ENCODE measurements at places on chromosomes 1 and 21.

DNA sequence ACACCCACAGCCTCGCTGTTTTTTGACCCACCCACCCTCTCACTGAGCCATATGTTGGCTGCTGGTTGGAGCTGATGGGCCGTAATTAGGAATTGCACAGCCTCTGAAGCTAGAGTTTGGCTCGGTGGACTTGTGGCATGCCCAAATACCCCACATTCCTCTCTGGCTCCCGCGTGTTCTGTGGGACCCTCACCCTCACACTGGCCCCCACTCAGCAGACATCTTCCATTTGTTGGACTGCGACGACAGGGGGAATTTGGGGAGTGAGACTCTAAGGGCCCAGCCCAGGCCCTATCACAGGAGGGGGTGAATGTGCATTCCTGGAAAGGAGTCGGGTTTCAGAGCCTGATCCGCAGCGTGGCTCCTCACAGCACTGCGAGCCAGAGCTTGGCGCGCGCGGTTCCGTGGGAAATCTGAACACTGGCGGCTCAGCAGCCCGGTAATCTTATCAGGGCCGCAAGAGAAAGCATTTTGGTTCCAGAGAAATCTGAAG, 5.2 kb downstream of the RCSD1 start:
- DNase-seq, result no peak

DNA sequence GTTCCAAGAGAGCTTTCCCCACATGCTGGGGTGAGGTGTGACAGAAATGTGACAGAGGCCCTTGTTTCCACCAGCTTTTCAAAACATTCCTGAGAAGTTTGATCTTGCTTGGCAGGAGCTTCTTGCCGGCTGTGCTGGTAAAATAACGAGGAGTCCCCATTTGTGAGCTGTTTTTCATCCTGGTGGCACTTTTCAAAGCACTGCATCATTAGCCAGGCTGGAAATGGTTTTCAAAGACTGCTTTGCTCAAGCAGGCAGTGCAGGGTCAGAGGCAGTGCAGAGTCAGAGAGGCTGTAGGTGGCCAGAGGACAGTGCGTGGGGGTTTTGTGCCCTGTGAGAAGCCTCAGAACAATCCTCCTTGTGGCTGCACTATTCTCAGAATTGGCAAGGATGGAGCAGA, 75.8 kb upstream of the KCNA3 start:
- DNase-seq, result no peak

- no peak for DNase-seq
Measured at GRCh38 chr1:221602830-221603229, 139.1 kb downstream of the DUSP10 start.

GRCh38 chr1:32464716-32465577, at the start of gene ZBTB8B:
Gene ZBTB8B (plus strand): TSS chr1:32465072. CDS start chr1:32470625, 5,553 bp downstream.
- DNase-seq, result peak; percentile 7

- DNase-seq, result no peak
Measured at GRCh38 chr1:145958734-145959133, 917 bp upstream of the LIX1L start.

- peak; percentile 68 for DNase-seq
Measured at GRCh38 chr1:156625436-156626078, 6.3 kb downstream of the HAPLN2 start.

DNA sequence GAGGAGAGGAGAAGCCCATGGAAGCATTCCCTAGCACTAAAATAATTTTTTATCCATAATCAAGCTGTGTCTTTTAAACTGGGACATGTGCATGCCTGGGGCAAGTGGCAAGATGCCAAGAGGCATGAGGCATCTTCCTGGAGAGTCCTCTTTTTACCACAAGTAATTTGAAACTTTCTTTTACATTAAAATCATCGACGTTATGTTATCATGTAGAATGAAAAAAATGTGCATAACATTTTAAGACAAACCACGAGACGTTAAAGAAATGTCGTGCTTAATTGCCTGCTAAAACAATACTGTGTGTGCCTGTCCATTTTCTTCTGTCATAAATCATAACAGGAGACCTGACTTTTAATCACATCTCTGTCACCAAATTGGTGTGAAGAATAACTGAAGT, 1.5 kb downstream of the STYXL2 start:
- no peak for DNase-seq

DNA sequence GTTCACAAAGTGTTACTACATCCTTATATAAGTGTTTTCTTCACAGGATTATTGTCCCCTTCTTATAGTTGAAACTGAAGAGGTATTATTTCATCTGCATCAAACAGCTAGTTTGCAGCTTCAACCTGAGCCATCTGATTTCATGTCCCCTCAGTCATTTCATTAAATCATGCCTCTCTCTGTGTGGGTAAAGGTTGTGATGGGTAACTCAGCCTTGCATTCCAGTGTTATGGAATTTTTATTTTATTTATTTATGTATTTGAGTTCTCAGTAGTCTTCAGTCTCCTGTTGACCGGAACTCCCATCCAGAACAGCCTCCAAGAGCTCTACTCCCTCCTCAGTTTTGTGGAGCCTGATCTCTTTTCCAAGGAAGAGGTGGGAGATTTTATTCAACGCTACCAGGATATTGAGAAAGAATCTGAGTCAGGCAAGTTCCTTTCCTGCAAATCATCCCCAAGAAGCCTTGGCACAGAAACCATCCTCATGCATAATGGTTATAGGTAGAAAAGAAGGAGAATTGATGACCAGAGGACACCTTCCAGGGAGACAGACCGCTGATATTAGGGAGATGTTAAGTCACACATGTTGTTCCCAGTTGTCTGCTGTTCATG, 21.8 kb downstream of the CHD1L start:
- no peak for DNase-seq

GRCh38 chr1:32182060-32182459, 2.6 kb downstream of the TXLNA start:
- no peak for DNase-seq

DNA sequence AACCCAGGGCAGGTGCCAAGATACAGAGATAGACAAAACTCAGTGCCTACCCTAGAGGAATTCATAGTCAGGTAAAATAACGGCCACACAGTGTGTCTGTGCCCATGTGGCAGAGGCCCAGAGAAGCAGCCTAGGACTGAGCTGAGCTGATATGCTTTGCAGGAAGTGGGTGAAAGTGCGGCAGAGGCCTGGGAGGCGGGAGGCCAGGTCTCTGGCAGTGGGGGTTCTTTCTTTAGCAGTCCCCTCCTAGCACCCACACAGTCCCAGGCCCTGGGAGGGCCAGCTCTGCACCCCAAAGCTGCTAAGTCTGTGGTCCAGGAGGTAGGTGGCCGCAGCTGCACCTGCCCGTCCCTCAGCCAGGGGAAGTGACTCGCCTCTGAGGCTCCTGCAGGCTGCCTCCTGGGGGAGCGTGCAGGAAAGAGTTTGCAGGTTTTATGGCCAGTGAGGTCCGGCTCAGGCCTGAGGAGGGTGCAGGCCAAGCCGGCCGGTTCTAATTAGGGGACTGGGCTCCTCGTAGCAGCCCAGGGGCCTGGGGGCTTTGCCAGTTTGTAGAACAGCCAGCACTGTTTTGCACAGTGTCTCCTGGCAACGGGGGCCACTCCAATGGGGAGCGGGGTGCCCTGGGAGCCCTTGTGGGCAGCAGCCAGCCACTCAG, 107.9 kb downstream of the SPSB1 start:
- peak; percentile 9 for DNase-seq

- DNase-seq, result no peak
Measured at GRCh38 chr21:23960769-23961168, 1646.5 kb downstream of the MRPL39 start.

GRCh38 chr1:90190523-90190922, 195.6 kb downstream of the ZNF326 start:
- no peak for DNase-seq

DNA sequence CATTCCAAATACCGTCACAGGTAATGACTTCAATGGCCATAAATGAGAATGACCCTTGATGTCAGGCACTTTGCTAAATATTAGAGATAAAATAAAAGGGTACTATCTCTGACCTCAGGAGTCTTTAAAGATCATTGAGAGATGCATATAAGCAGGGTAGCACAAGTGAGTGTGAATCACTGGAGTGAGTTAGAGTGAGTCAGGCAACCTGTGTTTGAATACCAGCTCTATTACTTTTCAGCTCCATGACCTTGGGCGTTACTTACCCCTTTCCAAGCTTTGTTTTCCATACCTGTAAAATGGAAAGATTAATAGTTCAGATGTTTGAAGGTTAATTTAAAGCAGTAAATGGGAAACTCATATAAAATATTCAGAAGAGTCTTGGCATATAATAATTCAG, 1058.0 kb upstream of the ADGRL4 start:
- DNase-seq, result no peak

GRCh38 chr21:46515109-46515508, 56.4 kb downstream of the DIP2A start:
- DNase-seq, result no peak

- DNase-seq, result no peak
Measured at GRCh38 chr1:232922485-232922884, 27.9 kb upstream of the NTPCR start.

GRCh38 chr1:82346141-82346540, 545.4 kb downstream of the ADGRL2 start:
- DNase-seq, result no peak

GRCh38 chr1:147612366-147612765, 58.0 kb downstream of the ACP6 start:
- no peak for DNase-seq

GRCh38 chr1:43582162-43582566, 51.5 kb downstream of the PTPRF start:
- no peak for DNase-seq

DNA sequence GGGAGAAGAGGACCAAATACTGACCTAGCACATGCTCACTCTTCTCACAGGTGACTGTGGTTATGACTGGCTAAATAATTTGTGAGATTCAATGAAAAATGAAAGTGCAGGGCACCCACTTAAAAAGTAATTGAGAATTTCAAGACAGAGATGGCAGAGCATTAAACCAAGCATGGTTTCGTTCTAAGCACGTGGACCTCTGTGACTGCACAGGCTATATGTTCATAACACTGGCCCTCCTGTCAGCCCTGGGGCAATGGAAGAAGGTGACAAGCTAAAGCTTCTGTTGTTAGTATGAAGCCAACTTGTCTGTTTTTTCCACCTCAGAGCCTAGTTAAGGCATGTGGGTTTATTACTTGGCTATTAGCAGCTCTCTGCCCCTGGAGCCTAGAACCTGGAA, 130.9 kb downstream of the FASLG start:
- no peak for DNase-seq

DNA sequence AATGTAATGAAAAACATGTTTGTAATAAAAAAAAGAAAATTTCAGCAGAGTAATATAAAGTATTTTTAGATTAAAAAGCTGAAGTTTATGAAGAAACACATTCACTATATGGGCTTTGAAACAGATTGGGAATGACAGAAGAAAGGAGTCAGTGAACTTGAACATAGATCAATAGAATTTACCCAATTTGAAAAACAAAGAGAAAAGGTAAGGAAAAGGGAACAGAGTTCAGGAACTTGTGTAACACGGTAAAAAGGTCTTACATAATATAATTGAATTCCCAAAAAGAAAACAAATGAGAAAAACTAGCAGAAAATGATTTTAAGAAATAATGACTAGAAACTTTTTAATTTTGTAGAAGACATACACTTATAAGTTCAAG, 206.8 kb downstream of the KCNT2 start:
- DNase-seq, result no peak

DNA sequence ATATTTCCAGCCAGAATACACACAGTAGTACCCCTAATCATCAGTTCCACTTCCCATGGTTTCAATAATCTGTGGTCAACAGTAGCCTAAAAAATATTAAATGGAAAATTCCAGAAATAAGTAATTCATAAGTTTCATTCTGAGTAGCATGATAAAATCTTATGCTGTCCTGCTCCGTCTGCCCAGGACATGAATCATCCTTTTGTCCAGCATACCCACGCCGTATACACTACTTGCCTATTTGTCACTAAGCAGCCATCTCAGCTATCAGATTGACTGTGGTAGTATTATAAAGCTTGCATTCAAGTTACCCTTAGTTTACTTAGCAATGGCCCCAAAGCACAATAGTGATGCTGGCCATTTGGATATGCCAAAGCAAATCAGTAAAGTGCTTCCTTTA, 118.7 kb downstream of the SLC5A9 start:
- no peak for DNase-seq

- DNase-seq, result no peak
Measured at GRCh38 chr1:91817211-91817905, 68.6 kb downstream of the TGFBR3 start.

DNA sequence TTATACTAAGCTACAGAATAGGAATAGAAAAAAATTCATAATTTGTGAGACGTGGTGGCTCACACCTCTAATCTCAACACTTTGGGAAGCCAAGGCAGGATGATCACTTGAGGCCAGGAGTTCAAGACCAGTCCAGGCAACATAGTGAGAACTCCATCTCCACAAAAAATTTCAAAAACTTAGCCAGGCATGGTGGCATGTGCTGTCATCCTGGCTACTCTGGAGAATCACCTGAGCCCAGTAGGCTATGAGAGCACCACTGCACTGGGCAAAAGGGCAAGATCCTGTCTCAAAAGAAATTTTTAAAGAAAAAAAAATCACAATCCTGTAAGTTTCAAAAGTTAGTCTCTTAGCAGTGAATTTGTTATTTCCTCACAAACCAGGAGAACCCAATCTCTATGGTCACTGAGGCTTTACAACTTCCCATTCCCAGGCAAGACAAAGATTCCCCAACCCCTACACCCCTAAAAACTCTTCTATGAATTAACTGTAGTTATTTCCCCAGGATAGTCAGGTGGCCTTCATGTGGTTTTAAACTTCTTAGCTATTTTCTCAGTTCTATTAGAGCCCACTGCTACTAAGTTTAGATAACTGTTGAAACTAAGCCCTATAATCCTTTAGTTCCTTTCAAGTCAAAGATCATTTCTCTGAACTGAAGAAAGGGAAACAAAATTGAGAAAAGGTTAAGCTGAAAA, 74.5 kb downstream of the FOXJ3 start:
- no peak for DNase-seq

- no peak for DNase-seq
Measured at GRCh38 chr1:218424502-218424901, 79.4 kb downstream of the TGFB2 start.

- no peak for DNase-seq
Measured at GRCh38 chr1:180643693-180644092, 11.9 kb downstream of the XPR1 start.

DNA sequence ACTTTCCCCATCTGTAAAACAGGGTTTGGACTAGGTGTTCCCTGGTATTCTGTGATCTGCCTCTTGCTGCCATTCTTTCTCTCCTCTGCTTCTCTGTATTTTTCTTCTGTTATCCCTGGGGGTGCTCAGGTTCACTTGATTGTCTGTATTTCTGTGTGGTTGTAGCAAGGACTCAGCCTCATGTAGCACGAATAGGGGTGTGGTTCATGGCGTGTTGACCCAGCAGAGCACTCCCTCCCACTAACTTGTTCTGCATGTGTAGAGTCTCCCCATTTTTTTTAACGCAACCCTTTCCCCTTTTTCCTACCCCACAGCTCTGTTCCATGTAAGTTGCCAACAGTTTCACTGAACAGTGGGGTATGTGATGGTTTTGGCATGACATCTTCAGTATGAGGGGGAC, 1.2 kb upstream of the BNIPL start:
- no peak for DNase-seq

GRCh38 chr1:180135535-180135934, 19.1 kb upstream of the QSOX1 start:
- DNase-seq, result no peak

Data from activated CD4-positive, CD25-positive, alpha-beta regulatory T cell (primary cell).